Karpas-422 (cell line): ENCODE measurements at places on chromosomes 5 and 9.
A peak's percentile ranks its signal among the peaks of the same experiment; 100 is the strongest.

DNA sequence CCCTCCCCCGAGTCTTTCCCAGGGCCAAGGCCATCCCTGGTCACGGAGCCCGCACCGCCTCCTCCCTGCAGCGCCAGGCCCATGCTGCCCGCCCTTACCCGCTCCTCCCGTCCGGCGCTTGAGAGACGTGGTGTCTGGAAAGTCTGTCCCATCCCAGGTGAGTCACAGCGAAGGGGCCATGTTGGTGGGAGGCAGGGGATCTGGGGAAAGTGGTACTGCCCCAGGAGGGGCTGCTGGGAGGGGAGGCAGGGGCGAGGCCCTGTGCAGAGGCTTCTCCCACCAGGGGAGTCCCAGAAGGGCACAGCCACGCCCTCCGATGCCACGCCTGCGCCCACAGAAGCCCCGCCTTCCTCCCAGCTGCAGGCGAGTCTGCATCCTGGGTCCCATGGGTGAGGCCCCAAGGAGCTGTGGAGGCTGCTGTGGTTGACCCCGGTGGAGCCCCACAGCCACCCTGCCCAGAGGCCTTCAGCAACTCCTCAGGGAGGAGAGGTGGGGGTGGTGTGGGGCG, 107.0 kb upstream of the PPP1R26 start:
- no peak for DNase-seq
- no peaks in the 10 kb centered on the region for H3K27me3 ChIP-seq
- no peak overlapping the region for H3K4me3 ChIP-seq
- no peak overlapping the region for H3K27ac ChIP-seq
- no peaks in the 10 kb centered on the region for H3K36me3 ChIP-seq

- peaks cover 16% of the 10 kb centered on the region for H3K4me1 ChIP-seq
- DNase-seq = no peak
- no peaks in the 10 kb centered on the region for H3K27me3 ChIP-seq
- H3K27ac ChIP-seq = no peak overlapping the region
- H3K36me3 ChIP-seq = no peaks in the 10 kb centered on the region
- no peak overlapping the region for H3K4me3 ChIP-seq
Measured at GRCh38 chr5:949815-950560, 57.3 kb downstream of the TRIP13 start.

GRCh38 chr5:100901821-100902341, 1.2 kb downstream of the ST8SIA4 start:
- peak overlapping the region; percentile 74 for H3K4me3 ChIP-seq
- DNase-seq = peak; percentile 94
- peak overlapping the region; percentile 90 for H3K27ac ChIP-seq
- no peaks in the 10 kb centered on the region for H3K36me3 ChIP-seq

GRCh38 chr9:129283291-129283691, 105.2 kb upstream of the IER5L start:
- no peak overlapping the region for H3K4me3 ChIP-seq
- H3K27me3 ChIP-seq = no peaks in the 10 kb centered on the region
- no peak overlapping the region for H3K27ac ChIP-seq
- H3K4me1 ChIP-seq = no peaks in the 10 kb centered on the region

- H3K4me3 ChIP-seq = no peak overlapping the region
- no peaks in the 10 kb centered on the region for H3K27me3 ChIP-seq
- no peaks in the 10 kb centered on the region for H3K4me1 ChIP-seq
Measured at GRCh38 chr9:136512651-136513071, 29.8 kb upstream of the SEC16A start.

DNA sequence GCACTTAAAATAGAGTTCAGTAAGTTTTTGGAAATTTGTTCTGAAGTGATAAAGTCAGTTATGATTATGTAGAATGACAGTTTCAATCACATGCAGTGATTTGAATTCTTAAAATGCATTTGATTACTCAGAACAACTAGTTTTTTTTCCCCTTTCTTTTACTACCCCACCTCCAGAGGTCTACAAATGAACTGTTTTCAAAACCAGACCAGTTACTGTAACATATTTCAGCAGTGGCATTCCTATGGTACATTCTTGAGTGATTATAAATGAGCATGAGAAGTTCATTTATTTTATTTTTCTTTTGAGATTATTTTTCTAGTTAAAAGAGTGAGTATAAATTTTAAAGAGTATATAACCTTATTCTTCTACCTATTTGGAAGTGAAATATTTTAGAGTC, 71.6 kb downstream of the NNT start:
- no peaks in the 10 kb centered on the region for H3K4me1 ChIP-seq
- peaks cover 10% of the 10 kb centered on the region; the same call in 1 of the 2 replicates for H3K36me3 ChIP-seq
- H3K27ac ChIP-seq = no peak overlapping the region
- no peaks in the 10 kb centered on the region for H3K27me3 ChIP-seq

DNA sequence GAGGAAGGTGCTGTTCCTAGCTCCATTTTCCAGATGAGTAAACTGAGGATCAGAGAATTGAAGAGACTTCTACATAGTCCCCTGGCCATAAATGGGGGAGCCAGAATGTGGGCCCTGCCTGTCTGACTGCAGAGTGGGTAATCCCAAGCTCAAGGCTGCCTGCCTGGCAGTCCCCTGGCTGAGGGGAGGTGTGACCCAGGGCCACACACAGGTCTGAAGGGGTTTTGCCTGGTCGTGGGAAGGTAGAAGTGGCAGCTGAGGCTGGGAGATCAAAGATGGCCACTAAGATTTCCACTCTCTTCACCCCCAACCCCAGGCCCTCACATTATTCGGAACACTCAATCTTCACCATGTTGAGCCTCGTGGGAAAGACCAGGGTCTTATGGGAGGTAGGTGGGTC, 176.3 kb downstream of the MACROH2A1 start:
- no peak overlapping the region for H3K27ac ChIP-seq
- no peak for DNase-seq
- H3K36me3 ChIP-seq = no peaks in the 10 kb centered on the region

DNA sequence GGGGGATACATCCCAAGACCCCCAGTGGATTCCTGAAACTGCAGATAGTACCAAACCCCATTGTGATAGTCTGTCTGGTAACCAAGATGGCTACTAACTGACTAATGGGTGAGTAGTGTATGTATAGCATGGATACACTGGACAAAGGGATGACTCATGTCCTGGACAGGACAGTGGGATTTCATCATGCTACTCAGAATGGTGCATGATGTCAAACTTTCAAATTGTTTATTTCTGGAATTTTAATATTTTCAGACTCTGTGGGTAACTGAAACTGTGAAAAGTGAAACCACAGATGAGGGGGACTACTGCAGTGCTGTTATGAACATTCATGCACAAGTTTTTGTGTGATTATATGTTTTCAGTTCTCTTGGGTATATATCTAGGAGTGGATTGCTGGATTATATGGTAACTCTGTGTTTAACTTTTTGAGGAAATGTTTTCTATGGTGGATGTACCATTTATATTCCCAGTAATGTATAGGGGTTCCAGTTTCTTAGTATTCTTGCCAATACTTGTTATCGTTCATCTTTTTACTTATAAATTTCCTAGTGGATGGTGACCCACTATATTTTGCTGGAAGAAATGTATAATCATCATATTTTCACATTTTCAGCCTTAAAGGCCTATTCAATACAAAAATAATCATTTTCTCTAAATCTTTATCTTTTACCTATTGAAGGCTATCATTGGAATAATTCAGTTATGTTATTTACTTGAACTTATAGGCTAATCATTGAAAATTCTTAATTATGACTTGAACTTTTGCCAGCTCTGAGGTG, 140.9 kb downstream of the NR3C1 start:
- H3K27ac ChIP-seq = no peak overlapping the region
- H3K36me3 ChIP-seq = no peaks in the 10 kb centered on the region
- no peaks in the 10 kb centered on the region for H3K27me3 ChIP-seq
- no peak for DNase-seq
- no peak overlapping the region for H3K4me3 ChIP-seq
- H3K4me1 ChIP-seq = no peaks in the 10 kb centered on the region

DNA sequence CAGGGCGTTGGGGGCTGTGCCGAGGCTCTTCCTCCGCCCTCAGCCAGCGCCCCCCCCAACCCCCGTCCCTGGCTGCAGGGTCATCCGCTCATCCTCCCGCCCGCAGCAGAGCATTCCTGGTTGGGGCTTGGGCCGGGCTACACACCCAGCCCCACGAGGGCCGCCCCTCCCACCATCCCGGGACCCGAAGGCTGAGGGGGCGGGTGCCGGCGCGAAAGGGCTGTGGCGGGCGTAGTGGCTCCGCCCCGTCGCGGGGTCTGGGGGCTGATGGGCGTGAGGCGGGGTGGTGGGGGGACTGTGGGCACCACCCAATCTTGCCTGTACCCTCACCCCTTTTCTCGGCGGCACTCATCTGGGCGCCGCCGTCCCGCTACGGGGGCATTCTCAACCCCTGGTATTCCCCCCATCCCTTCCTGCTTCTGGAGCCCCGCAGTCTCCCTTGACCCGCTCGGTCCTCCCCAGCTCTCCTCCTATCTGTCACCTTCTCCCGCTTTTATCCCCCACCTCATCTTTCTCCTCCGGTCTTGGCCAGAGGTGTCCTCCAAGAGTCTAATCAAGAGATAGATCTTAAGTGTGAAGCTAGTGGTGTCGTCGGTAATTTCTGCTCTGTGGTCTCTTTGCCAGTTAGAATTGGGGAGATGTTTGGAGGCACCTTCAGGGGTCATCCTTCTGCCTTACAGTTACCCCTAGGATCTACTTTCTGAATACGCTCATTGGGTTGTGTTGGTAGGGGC, 1.6 kb downstream of the FER start:
- H3K4me3 ChIP-seq = peak overlapping the region; percentile 87
- DNase-seq = peak; percentile 51
- H3K4me1 ChIP-seq = peaks cover 15% of the 10 kb centered on the region

GRCh38 chr9:89165341-89165740, 13.3 kb downstream of the SHC3 start:
- no peak for DNase-seq
- H3K36me3 ChIP-seq = no peaks in the 10 kb centered on the region
- no peaks in the 10 kb centered on the region for H3K27me3 ChIP-seq

DNA sequence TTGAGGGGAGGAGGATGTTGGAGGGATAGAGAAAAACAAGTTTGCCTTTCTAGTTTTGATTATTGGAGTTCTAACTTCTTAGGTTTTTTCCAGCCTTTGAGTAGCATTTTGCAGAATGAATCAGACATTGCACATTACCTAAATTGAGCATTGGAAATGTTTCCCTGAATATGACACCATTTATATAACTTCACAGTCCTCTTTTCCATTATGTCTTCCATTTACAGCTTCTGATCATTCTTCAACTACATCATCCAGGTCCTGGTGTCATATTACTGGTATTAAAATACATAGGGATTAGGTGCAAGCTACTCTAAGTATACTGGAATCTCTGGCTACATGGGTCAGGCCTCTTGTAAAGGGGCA, 286.1 kb downstream of the ARHGAP26 start:
- H3K36me3 ChIP-seq = no peaks in the 10 kb centered on the region
- H3K4me1 ChIP-seq = peaks cover 68% of the 10 kb centered on the region
- H3K27me3 ChIP-seq = no peaks in the 10 kb centered on the region
- no peak overlapping the region for H3K4me3 ChIP-seq

GRCh38 chr5:110653231-110653970, 73.1 kb downstream of the TMEM232 start:
- DNase-seq = no peak
- H3K27ac ChIP-seq = no peak overlapping the region
- no peaks in the 10 kb centered on the region for H3K27me3 ChIP-seq
- no peaks in the 10 kb centered on the region for H3K4me1 ChIP-seq
- no peak overlapping the region for H3K4me3 ChIP-seq

DNA sequence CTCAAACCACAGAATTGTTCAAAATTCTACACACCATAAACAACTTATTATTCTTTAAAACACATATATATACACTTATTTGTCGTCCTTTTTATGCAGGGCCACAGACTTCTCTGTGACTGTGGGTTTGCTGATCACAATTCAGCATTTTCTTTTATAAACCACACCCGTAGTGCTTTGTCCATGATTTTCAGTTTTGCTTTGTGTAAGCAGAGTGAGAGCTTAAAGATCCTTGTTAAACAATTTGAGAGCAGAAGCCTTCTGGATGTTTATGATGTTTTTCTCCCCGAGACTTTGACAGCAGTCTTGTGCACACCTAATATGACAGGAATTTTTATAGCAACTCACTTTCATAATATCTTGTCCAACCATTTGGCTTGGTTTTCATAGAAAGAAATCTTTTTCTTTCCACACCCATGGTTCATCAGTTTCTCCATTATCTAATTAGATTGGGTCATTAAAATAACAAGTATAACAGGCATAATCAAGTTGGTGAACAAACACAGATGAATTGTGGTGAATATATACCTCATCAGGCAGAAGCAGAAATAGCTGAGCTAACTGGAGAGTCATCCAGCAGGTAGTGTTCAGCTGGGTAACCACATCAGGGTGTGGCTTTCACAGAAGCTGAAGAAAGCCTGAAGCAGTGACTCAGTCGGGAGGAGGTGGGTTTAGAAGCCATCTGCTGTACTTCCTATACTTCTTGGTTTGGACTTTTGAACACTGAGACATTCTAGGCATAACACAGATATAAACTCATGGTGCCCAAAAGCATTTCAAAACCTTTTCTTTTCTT, 232.8 kb downstream of the DOCK8 start:
- H3K27me3 ChIP-seq = no peaks in the 10 kb centered on the region
- no peak overlapping the region for H3K4me3 ChIP-seq

DNA sequence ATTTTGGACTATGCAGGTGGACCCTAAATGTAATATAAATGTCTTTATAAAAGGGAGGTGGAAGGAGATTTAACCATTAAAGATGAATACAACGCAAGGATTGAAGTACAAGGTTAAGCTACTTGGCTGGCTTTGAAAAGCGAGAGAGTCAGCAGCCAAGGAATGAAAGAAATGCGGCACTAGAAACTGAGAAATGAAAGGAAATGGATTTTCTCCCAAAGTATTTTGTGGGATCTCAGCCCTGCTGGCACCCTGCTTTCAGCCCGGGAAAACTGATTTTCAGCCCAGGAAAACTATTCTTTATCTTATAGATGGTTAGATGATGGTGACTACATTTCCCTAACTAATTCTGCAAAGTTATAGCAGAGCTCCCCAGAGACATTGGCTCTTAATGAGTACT, 1349.6 kb upstream of the C9orf72 start:
- no peak overlapping the region for H3K27ac ChIP-seq
- no peaks in the 10 kb centered on the region for H3K27me3 ChIP-seq
- H3K4me1 ChIP-seq = no peaks in the 10 kb centered on the region

DNA sequence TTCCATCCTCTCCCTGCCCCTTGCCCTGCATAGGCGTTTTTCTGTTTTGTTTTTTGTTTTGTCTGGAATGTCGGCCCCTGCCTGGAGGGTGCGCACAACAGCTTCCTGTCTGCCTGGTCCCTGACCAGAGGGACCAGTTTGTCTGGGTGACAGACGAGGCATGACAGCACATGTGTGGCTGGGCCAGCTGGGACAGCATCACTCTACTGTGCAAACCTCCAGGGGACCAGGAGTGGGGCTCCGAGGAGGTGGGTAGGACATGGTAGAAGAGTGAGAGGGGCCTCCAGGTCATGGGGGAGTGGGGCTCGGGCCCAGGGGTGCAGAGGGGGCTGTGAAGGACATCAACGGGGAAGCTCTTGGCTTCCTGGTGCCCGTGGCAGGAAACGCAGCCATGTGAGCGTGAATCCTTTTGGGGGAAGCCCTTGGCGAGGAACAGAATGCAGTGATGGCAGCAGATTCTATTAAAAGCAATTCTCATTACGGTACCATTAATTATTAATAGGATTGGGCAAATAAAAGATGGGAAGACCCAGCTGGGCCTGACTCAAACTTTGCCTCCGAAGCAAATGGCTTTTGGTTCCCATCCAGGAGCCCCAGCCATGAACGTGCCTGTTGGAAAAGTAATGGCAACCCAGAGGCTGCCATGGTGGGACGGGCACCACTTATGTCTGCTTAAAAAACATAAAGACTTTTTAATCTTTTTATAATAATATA, 184.4 kb upstream of the IER5L start:
- H3K27me3 ChIP-seq = no peaks in the 10 kb centered on the region
- H3K4me3 ChIP-seq = no peak overlapping the region
- H3K36me3 ChIP-seq = no peaks in the 10 kb centered on the region
- no peak overlapping the region for H3K27ac ChIP-seq
- peaks cover 4% of the 10 kb centered on the region; the same call in 1 of the 2 replicates for H3K4me1 ChIP-seq
